ENCODE measurements at places on chromosomes 13 and 19.

DNA sequence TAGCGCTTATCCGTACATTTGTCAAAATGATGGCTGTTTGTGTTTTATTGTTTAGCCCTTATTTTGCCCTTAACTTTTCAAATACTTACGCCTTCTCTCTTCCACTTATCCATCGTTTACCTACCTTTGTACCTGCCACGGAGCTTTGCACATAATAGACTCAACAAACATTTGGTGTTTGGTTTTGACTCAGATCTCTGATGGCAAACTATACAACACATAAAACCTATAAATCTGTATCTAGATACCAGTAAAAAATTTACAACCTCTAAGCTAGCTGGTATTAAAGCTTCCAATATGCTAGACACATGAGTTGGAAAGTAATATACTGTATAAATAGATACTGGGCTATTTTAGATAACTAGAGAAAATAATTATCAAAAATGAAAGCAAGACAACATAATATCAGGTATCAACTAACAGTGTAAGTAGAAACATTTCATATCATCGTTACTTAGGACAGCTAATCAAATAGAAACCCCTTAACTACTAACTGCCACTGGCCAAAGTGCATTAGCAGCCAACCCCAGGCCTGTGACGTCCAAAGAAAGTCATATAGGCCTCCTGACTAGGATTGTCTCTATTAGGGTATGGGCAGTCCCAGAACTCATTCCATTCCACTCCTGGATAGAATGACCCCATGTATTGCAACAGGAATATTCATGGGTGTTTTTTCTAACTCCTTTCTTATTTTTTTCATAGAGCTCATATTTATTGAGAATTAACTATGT lies 53.8 kb downstream of the KCTD12 start:
- DNase-seq, result no peak

DNA sequence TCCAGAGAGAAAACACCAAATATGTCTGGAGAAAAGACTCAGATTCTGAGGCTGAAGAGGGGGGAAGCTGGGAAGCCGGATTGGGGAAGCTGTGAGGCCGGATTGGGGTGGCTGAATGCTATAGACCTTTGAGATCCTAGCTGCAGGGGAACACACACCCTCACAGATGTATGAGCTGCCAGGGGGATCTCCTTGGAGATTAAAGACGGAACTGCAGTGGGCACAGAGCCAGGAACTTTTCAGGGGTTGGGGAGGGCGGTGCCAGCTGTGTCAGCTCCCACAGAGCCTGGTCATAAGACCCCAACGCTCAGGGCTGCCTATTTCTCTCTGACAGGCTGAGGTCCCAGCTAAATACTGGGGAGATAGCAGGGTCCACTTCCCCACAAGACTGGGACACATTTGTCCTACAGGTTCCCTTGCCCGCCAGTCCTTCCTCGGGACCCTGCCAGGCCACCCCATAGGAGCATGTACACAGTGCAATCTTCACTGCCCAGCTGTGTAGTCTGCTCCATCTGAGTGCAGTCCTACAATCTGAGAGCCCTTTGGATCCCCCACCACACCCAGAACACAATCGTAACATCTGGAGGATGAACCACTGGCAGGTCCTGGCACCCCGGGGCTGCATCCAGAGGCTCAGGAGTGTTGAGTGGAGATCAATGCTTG lies 1893.9 kb downstream of the PCDH9 start:
- no peak for DNase-seq

DNA sequence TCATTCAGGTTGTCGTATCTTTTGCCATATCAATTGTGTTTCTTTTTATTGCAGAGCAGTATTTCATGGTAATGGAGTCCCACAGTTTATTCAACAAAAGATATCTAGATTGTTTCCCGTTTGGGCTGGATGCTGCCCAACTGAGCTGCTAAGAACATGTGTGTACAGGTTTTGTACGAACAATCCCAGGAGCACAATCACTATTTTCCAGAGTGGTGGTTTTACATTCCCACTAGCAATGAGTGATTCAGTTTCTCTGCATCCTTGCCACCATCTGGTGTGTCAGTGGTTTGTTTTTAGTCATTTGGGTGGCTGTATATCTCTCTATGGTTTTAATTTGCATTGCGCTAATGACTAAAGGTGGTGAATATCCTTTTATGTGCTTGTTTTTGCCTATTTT lies 52.7 kb upstream of the ZDHHC20 start:
- DNase-seq, result no peak

- DNase-seq, result no peak
Observed at GRCh38 chr13:64755961-64756360, 2474.2 kb downstream of the PCDH9 start.

GRCh38 chr19:54063350-54064116 lies at the start of gene VSTM1:
Gene VSTM1, minus strand, starts transcription at chr19:54063897. Its CDS starts 120 bp downstream, at chr19:54063777.
- DNase-seq, result no peak

Measured in stimulated activated CD4-positive, alpha-beta T cell treated with anti-CD3 and anti-CD28 coated beads, Interleukin-1b, Interleukin-23, amount 100 ng/mL, for 1 hour (primary cell).